Liver (tissue), 10 donors: ENCODE measurements at places on chromosomes 2 and 18. TPM values are rescaled to one million over a fixed set of nuclear protein-coding genes. Genes with fewer than 3 reads are reported as not detected.

Gene ATG16L1
- 6.4 TPM for polyA plus RNA-seq

Gene ITGA4
- polyA plus RNA-seq: 1.6 TPM

Gene PARD6G
- polyA plus RNA-seq: 0.96 TPM

Gene TEX44
- polyA plus RNA-seq: not detected

GRCh38 chr2:227082286-227082685, 81.7 kb downstream of the COL4A4 start:
- DNase-seq: no peak

GRCh38 chr2:46504221-46504620, 24.9 kb downstream of the TMEM247 start:
- DNase-seq: no peak

- DNase-seq: no peak
These were observed 206.9 kb downstream of the ASB1 start for GRCh38 chr2:238633426-238634328.

DNA sequence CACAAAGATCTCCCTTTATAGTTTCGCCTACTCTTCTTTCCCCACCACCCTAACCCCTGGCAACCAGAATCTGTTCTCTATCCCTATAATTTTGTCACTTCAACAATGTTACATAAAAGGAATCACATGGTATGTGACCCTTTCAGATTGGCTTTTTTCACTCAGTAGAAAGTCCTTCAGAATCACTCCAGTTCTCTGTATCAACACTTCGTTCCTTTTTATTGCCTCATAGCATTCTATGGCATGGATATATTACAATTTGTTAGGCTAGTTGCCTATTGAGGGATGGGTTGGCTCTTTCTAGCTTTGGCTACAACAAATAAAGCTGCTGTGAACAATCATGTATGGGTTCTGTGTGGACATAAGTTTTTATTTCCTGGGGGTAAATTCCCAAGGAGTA, 163.1 kb downstream of the RPIA start:
- no peak for DNase-seq

DNA sequence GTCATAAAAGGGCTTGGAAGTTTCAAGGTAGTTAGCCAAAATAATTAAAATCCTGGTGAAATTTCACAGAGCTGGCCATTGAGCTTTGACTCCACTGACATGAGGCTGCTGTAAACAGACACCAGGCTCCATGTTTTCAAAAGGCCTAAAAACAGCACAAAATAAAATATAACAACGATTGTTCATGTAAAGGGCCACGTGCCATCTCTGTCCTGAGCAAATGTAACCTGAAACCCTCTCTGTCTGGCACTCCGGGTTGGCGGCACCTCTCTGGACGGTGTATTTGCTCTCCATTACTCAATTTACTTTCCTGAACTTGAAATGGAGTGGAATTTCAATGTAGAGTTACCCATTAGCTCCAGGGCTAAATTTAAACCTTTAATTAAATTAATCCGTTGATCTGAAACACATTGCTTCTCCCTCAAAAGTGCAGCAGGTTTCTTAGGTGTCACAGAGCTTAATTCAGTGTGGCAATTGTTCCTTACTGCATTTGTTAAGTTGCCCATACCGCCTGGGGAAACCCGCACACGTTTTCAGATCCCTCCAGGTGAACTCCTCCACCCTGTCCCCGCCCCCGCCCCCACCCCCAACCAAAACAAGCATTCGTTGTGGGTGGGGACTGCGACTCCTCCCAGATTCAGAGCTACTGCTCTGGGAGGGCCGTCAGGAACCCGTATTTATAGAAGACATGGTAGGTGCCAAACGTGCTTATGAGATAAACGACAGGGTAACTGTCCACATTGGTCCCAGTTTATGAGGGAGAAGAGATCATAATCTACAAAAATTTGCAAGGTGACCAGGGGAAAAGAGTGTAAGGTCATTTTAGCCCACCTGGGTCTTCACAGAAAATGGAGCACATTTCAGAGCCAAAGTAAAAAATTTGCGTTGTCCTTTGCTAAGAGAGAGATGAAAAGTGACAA, 1.2 kb upstream of the CABLES1 start:
- DNase-seq: peak; percentile 58

DNA sequence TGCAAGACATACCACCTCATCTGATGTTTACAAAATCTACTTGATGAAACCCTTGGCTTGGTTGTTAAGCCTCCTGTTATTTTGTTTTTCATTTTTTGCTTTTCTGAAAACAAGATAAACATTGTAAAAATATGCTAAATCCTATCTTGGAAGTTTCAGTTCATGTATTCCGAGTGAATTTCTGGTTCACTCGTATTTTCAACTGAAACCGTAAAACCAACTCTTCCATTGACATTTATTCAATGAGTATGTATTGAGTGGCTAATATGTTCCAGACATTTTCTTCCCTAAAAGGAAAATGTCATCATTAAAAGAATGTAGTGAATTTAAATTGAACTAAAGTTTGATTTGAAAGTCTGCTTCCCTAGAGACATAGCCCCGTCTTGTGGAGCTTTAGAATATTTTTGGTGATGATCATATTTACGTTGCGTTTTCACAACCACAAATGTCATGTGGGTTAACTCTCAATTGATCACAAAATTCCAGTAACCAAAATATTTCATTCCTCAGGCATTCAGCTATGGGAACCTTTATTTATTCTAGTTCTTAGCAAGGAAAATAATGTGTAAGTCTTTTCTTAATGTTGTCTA, 204.2 kb downstream of the MBD2 start:
- no peak for DNase-seq

GRCh38 chr2:109513749-109514588, 99.8 kb downstream of the SEPTIN10 start:
- no peak for DNase-seq

DNA sequence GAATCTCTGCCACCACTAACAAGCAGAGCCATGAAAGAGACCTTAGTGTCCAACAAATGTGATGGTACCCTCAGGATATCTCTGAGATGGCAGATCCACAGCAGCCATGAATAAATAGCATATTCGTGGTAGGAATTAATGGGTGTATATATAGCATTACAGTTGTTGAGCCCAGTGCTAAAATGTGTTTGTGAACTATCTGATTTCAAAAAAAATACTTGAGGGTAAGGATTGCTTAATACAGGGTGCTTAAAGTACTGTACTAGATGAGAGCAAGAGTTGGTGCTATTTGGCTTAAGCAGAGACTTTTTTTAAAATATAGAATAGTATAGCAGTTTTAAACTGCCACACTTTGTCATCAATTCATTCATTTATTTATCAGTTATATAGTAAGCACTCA, 101.5 kb upstream of the GALNT5 start:
- no peak for DNase-seq
